ENCODE measurements at places on chromosomes 4 and X. TPM values are rescaled to one million over a fixed set of nuclear protein-coding genes. Genes with fewer than 3 reads are reported as not detected.

DNA sequence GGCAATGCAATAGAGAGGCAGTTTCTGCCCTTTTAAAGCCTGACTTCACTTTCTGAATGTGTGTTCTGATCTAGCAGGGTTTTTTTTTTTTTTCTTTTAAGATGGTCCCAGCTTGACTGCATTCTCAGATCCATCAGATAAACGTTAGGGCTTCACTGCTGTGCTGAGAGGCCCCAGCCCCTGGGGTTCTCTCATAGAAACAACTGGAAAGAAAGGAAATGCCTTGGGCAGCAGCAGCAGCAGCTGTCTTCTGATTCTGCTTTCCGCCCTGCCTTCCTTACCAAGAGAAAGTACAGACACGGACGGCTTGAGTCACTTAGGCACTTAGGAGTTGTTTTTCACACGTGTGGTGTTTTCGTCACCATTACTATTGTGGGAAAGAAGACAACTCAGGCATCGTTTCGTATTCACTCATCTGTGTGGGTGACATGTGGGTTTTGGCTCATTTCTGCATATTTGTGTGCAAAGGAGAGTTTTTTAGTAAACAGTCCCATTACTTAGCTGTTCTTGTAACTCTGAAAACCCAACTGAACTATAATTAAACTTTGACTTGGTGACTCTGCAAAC is 172.0 kb downstream of the PTTG2 start:
- peak; percentile 93 for DNase-seq
- H3K27me3 ChIP-seq, result no peaks in the 10 kb centered on the region
- peaks cover 1% of the 10 kb centered on the region for H3K36me3 ChIP-seq
- H3K4me3 ChIP-seq, result no peak overlapping the region
- H3K27ac ChIP-seq, result peak overlapping the region; percentile 6

- H3K36me3 ChIP-seq, result no peaks in the 10 kb centered on the region
- H3K4me3 ChIP-seq, result no peak overlapping the region
- no peak overlapping the region for H3K27ac ChIP-seq
- H3K27me3 ChIP-seq, result no peaks in the 10 kb centered on the region
- DNase-seq, result no peak
Observed at GRCh38 chr4:12124138-12124537, 695.4 kb upstream of the HS3ST1 start.

Gene UGT2B10
- total RNA-seq, result not detected

DNA sequence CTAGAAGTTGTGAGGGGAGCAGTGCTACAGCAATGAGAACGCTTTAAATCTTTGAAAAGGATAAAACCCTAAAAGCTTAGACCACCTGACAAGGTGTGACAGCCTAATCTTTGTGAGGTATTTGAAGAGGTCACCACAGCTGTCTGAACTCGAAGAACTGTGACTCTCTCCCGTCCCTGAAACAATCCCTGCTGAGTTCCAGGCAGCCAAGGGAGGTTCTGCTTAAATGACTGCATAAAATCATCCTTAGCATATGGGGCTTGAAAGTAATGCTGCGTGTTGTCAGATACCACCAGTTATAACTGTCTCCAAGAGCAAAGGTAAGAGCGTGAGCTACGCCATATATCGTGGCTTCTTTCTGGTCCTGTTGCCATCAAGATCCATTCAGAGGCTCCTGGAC is 696.3 kb downstream of the PCDH7 start:
- no peaks in the 10 kb centered on the region for H3K27me3 ChIP-seq
- no peaks in the 10 kb centered on the region for H3K4me1 ChIP-seq
- H3K4me3 ChIP-seq, result no peak overlapping the region
- H3K36me3 ChIP-seq, result no peaks in the 10 kb centered on the region
- H3K27ac ChIP-seq, result no peak overlapping the region

Gene NUDT10
- total RNA-seq, result 1.8 TPM

DNA sequence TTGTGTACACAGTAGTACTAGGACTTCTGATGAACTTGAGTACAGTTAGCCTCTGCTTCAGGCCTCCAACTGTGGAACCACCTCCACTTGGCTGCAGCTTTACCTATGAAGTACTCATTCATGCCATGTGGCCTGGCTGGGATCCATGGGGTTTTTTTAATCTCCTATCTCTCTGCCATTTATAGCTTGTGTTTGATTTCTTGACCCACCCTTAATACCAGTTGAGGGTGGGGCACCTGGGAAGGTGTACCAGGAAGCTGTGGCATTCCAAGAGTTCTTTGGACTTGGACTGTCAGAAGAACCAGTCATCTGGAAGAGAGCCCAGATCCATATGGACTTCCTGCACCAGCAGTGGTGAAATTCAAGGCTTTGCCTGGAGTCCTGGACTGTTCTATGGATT is 230.1 kb downstream of the SHROOM3 start:
- no peak overlapping the region for H3K4me3 ChIP-seq
- DNase-seq, result peak; percentile 82
- H3K36me3 ChIP-seq, result no peaks in the 10 kb centered on the region
- no peaks in the 10 kb centered on the region for H3K27me3 ChIP-seq
- peaks cover 3% of the 10 kb centered on the region for H3K4me1 ChIP-seq

DNA sequence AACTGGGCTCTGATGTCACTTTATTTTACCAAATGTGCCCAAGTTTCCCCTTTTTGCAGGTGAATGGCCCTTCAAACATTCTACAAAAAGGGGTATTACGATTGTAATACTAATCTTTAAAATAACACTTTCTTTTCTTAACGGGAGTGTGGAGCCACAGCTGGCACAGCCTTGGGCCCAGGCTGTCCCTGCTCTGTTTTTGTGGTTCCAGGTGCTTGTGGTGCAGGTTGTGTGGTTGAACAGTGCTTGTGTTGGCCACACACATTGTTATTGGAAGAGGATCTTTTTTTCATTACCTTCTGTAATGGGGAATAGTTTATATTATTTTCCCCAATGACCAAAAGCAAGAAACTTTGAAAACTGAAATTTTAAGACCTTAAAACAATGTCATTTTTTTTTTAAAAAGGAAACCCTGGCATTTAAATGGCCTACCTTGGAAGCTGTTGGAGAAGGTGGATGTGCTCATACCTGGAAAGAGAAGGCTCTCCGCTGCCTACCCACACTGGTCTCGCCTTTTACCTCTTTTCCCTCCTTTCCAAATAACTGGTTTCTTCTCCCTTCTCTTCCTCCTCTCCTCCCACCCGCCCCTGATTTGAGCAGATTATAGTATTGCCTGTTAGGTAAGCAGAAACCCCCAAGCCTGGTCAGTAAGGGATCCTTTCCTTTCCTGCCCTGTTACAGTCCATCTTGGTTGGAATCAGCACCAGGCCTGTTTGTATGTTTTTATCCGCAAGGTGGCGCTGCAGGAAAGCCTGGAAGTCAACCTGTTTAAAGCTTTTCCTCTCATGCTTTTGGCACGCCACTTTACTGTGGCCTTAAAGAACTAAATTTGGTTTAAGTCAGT is 28.6 kb downstream of the HADH start:
- H3K27ac ChIP-seq, result no peak overlapping the region
- no peaks in the 10 kb centered on the region for H3K36me3 ChIP-seq
- H3K4me3 ChIP-seq, result no peak overlapping the region
- DNase-seq, result peak; percentile 63

DNA sequence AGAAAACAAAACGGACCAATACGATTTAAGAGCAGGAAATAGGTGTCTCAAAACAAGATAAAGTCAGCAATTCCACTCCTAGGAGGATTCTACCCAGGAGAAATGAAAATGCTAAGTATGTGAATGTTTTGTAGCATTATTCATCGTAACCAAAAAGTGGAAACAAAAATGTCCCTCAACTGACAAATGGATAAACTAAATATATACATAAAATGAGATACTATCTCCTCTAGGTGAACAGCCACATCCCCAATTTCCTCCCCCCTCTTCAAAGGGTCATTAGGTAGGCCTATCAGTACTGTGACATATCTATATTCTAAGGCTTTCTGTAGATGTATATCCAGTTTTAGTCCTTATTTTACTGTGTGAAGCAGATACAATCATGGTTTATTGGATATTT is 18.0 kb downstream of the DDX3X start:
- no peak for DNase-seq
- peaks cover 6% of the 10 kb centered on the region for H3K36me3 ChIP-seq
- H3K27ac ChIP-seq, result no peak overlapping the region
- H3K4me3 ChIP-seq, result no peak overlapping the region

DNA sequence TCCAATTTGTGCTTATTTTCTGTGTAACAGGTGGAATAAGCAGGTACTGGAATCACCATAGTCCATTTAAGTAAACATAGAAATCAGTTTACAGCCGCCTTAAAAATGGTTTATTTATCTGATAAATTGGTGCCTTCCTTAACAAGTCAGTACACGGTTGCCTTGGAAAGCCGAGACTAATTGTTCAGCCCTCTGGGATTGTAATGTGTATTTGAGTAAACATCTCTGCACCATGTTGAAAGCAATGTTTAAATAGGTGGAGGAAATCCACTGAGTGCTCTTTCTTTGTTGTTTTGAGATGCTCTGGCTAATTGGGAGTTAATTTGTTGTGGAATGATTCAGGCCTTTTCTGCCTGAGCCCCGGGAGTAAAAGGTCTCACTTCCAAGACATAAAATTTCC is 45.7 kb upstream of the ADRA2C start:
- no peak overlapping the region for H3K4me3 ChIP-seq
- no peaks in the 10 kb centered on the region for H3K4me1 ChIP-seq
- H3K27me3 ChIP-seq, result no peaks in the 10 kb centered on the region
- DNase-seq, result no peak
- H3K27ac ChIP-seq, result no peak overlapping the region

Gene NPY2R
- total RNA-seq, result not detected

DNA sequence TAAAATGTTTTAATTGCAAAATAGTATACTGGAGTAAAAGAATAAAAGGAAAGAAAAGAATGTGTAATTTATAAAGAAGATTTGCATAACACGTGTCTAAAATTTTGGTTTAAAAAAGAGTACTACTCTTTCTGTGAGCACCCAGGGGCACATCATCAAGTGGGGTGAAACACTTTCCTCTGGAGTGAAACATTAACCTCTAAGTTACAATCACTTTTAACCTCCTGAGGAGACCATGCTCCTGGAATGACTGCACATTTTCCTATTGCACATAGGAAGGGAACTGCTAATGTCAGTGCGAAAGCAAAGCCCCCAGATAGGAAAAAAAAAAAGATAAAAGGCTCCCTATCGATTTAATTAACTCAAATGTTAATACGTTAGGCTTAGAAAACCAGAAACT is 13.3 kb downstream of the VEGFC start:
- no peak for DNase-seq
- peaks cover 13% of the 10 kb centered on the region for H3K4me1 ChIP-seq
- no peak overlapping the region for H3K4me3 ChIP-seq
- H3K36me3 ChIP-seq, result no peaks in the 10 kb centered on the region

- H3K27me3 ChIP-seq, result no peaks in the 10 kb centered on the region
- H3K27ac ChIP-seq, result no peak overlapping the region
- H3K36me3 ChIP-seq, result no peaks in the 10 kb centered on the region
- DNase-seq, result no peak
- H3K4me1 ChIP-seq, result no peaks in the 10 kb centered on the region
Observed at GRCh38 chr4:25837107-25837506, 25.7 kb downstream of the SEL1L3 start.

DNA sequence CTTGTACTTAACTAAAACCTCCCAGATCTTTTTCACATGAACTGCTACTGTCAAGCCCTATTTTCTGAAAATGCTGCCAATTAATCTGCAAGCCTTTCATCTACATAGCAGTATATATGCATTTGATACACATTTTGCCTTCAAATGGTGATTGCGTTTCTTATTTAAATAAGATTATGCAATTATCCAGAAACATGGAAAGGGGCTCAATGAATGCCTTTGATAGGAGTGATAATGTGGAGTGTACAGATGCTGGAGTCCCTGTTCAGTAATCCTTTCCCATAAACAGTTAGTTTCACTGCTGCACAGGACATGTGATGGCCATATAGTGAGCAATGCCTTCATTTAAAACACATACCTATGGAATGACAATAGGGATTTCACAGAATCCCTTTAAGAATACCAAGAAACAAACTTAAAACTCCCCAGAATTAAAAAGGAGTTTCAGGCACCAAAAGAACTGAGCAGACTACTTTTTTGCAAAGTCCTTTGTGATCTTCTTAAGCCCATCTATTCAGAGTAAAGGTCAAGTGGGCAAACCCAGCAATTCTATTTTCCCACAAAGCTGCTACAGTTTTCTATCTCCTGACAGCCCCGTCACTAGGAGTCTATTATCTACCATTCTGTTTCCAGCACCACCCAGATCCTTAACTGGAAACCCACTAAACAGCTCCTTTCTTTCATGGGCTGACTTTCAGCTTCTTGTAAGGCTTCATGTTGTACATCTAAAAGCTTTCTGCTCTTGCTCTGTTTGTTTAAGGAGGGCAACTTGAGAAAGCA is 120.3 kb downstream of the UNC5C start:
- no peak overlapping the region for H3K27ac ChIP-seq
- no peaks in the 10 kb centered on the region for H3K4me1 ChIP-seq
- no peaks in the 10 kb centered on the region for H3K27me3 ChIP-seq
- DNase-seq, result no peak
- H3K36me3 ChIP-seq, result no peaks in the 10 kb centered on the region

- peak; percentile 94 for DNase-seq
- H3K4me3 ChIP-seq, result no peak overlapping the region
- no peaks in the 10 kb centered on the region for H3K36me3 ChIP-seq
- H3K27me3 ChIP-seq, result no peaks in the 10 kb centered on the region
- H3K27ac ChIP-seq, result no peak overlapping the region
- peaks cover 8% of the 10 kb centered on the region for H3K4me1 ChIP-seq
Observed at GRCh38 chr4:135277068-135277979, 1075.7 kb upstream of the PABPC4L start.

GRCh38 chrX:110310896-110311295 is 7.0 kb downstream of the AMMECR1 start:
- no peaks in the 10 kb centered on the region for H3K27me3 ChIP-seq
- H3K4me1 ChIP-seq, result peaks cover 2% of the 10 kb centered on the region
- H3K36me3 ChIP-seq, result no peaks in the 10 kb centered on the region
- DNase-seq, result peak; percentile 24
- no peak overlapping the region for H3K4me3 ChIP-seq

Gene LPAR4
- total RNA-seq, result 0.50 TPM

- peaks cover 7% of the 10 kb centered on the region for H3K4me1 ChIP-seq
- no peak overlapping the region for H3K4me3 ChIP-seq
- no peak for DNase-seq
- no peak overlapping the region for H3K27ac ChIP-seq
Observed at GRCh38 chr4:4664234-4664633, 122.4 kb upstream of the STX18 start.

Gene MAGEC1
- total RNA-seq, result not detected

DNA sequence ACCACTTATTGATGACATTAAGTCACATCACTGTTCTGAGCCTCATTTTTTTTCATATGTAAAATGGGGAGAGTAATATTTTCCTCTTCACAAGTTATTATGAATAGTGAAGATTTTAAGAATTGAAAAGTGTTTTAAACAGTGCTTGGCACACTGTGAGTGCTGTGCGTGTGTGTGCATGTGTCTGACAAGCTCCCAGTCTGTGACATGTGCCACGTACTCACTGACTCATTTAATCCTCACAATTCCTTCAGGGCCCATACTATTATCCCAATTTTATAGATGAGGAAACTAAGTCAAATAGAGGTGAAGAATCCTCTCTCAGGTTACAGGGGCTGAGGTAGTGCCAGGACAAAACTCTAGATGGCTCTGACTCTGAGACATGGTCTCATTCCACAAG is 114.1 kb upstream of the NWD2 start:
- DNase-seq, result no peak
- H3K27me3 ChIP-seq, result no peaks in the 10 kb centered on the region
- H3K27ac ChIP-seq, result no peak overlapping the region
- no peak overlapping the region for H3K4me3 ChIP-seq
- H3K4me1 ChIP-seq, result no peaks in the 10 kb centered on the region
